Activated T-cell treated with anti-CD3 and anti-CD28 coated beads for 1 hour (primary cell): ENCODE measurements at places on chromosomes 2 and 18.
A peak's percentile ranks its signal among the peaks of the same experiment; 100 is the strongest.

DNA sequence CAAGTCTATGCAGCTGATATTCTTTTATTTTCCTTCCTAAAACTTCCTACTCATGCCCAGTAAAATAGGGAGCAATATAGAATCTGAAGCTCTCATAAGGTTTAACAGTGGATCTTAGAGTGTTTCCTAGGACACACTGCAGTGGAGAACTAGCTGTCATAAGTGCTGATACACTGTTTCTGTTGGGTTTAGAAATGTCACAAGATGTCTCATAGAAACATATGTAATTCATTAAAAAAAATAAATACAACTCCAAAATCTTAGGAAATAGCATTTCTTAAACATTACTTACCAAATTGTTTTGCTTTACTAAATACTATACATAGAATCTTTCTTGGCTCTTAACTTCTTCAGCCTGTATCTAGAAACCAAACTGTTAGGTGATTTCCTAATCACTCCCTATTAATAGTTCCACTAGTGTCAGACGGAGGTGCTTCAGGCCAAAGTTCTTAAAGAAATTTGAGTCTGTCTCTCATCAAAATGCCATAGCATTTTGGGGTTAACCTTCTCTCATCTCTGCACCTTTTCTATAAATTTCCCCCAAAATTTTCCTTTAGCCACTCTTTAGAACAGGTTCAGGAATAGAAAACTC is 93.7 kb downstream of the CERKL start:
- DNase-seq: no peak

DNA sequence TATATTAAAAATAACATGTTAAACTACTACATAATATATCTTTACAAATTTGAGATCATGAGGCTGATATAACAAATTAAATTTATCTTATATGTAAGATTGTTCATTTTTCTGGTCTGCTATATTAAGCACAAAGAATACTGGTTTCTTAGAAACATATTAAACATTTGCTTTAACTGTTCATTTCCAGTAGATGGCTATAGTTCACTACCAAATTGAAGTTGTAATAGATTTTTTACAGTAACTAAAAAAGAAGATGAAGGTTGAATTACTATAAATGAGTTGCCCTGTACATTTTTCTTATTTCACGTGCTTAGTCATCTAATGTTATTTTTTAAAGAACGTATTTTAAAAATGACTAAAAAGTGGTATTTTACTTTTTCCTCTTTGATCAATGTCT is 57.0 kb downstream of the ZNF407 start:
- no peak for DNase-seq

DNA sequence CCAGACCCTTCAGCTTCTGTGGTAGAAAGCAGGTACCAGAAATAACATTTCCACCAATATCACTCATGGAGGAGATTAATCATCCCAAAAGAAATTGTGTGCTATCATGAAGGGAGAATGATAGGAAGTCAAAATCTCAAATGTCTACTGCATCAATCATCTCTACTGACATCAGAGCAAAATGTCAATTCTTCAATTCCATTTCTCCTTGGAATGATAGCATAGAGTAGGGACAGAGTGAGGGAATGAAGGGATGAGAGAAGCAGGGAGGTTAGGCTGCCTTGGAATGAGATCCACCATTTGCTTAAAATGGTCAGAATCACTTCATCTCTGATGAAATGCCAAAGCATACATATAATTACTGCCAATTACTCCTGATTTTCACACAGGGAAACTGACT is 371.8 kb upstream of the ACVR2A start:
- DNase-seq: no peak

DNA sequence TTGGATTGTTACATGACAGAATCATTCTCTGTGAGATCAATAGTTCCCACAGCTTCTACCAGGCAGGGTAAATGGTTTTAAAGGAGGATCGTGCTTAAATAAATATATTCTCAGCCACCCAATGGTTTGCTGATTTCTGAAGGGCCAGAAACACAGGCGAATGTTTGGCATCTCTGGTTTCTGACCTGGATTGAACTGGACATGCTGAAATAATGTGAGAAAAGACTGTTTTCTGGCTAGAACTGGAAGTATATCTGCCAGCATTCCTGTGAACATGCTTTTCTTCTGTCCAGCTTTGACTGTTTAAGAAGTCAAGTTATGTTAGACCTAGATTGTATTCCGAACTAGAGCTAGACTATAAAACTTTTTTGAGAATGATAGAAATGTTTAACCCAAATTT is 77.1 kb upstream of the COL3A1 start:
- DNase-seq: no peak

DNA sequence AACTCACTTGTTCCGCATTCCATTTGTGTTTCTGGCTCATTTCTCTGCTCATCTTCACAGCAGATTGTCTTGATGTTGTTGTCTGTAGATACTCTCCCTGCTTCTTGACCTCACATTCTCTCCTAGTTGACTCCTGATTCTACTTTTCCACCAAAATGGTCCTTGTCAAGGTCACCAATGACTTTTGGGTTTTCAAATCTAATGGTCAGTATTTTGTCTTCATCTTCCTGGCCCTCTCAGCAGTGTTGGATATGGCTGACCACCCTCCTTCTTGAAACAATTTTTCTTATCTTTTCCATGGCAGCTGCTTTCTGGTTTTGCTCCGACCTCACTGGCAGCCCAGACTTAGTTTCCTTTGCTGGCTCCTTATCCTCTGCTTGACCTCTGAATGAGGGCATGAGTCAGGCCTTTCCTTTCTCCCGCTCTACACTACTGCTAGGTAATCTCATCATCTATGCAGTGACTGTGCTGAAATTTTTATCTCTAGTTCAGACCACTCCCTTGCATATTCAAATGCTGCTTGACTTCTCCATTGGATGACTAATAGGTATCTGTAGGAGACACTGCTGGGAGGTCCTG is 386.6 kb upstream of the SPRED2 start:
- DNase-seq: no peak

GRCh38 chr2:66675591-66675990 is 240.7 kb downstream of the MEIS1 start:
- DNase-seq: no peak

GRCh38 chr2:68387408-68388350 is 22.6 kb downstream of the PLEK start:
- no peak for DNase-seq

DNA sequence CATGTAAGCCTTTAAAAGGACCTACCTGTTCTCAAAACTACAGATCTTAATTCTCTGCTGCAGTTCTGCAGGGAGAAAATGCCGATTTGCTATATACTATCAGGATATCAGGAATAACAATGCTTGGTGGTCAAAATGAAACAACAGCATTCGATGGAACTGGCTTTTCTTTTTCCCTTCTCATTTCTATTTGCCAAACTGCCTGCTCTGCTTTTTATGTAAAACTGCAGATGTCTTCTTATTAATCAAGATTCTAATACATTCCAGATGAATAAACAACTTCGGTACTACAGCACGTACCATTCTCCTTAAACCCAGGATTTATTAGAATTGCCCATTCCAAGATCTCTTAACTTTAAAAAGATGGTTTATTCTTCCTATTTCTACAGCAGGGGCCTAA is 100.9 kb downstream of the ZNF521 start:
- DNase-seq: no peak

GRCh38 chr2:198127627-198128026 is 323.2 kb downstream of the PLCL1 start:
- DNase-seq: peak; percentile 26

DNA sequence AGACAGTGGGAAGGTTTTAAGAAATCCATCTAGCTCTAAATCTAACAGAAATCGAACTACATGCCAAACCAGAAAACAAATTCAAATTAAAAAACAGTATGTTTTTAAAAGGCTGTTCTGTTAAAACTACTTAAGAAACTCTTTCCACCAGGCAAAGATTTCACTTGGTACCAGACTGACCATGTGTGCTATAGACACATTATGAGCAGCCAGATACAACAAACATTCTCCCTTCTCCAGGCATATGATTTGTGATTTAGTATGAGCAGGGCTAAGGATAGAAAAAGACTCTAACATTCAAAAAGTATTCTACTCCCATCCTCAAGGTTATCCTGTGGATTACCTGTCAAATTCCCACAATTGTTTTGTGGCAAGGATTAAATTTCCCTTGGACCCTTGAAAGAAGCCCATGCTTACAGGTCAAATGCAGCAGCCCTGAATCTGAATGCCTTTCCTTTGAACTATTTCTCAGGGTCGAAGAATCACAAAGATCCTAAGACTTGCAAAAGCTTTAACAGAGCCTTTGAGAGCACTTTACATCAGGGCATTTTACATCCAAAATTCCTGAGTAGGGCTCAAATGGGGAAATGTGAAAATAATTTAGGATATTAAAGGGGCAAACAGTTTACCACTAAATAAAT is 42.5 kb upstream of the TTC32 start:
- DNase-seq: no peak

- DNase-seq: no peak
These were observed 17.1 kb upstream of the SP3 start for GRCh38 chr2:173982182-173982714.

DNA sequence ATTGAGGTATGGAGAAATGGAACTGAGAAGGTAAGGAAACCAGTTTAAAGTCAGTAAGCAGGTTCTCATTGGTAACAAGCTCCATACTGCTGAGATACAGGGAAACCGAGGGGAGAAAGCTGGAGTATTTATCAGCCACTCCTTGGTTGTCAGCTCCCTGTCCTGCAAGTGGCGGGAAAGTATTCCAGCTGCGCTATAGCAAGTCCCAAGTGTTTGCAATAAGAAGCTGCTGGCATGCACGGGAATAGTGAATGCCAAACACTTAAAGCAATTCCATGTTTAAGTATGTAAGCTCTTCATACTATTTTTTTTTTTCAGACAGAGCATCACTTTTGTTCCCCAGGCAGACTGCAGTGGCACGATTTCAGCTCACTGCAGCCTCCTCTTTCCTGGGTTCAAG is 1601.1 kb downstream of the SUCLG1 start:
- no peak for DNase-seq

GRCh38 chr2:156147594-156148330 is 184.8 kb downstream of the NR4A2 start:
- no peak for DNase-seq

DNA sequence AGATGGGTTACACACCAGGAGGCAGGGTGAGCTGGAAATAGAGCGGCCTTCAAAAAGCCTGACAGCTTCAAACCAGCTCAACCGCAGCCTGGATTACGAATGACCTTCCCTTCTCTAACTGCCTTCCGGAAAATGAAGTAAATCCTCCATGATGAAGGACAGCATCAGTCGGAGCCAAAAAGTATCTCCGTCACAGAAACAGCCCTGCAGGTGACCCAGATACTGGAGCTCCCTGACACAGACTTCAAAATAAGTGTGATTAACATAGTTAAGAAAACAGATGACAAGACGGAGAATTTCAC is 10.3 kb upstream of the CIB4 start:
- DNase-seq: no peak

- DNase-seq: no peak
These were observed 113.2 kb upstream of the CHST9 start for GRCh38 chr18:27298214-27298804.

DNA sequence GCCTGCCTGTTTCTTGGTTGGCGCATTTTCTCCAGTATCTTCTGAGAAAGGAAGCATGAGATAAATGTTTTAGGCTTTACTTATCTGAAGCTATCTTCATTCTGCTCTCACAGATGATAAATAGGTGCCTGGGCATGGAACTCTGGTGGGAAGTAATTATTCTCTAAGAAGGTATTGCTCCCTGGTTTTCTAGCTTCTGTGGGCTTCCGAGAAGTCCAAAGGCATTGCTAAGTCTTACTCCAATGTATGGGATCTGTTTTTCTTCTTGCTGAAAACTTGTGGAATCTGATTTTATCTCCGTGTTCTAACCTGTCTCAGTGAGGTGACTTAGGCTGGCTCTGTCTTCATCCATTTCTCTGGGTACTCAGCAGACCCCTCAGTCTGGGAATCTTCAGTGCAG is 224.4 kb upstream of the HS6ST1 start:
- DNase-seq: no peak

GRCh38 chr2:54904836-54905235 is 145.4 kb downstream of the RTN4 start:
- DNase-seq: no peak

DNA sequence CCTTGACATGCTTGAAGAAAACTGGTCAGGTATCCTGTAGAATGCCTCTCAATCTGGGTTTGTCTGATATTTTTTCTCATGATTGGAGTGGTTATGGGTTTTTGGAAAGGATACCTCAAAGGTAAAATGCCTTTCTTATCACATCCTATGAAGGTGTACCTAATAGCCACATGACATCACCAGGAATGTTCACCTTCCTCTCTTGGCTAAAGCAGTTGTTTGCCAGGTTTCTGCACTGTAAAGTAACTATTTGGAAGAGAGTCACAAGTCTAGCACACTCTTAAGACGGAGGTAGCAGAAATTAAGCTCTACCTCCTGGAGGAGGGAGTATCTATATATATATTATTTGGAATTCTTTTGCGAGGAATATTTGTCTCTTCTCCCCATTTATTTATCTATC is 17.9 kb upstream of the MIB1 start:
- DNase-seq: no peak

- no peak for DNase-seq
These were observed 4.5 kb downstream of the ITM2C start for GRCh38 chr2:230868947-230869913.

DNA sequence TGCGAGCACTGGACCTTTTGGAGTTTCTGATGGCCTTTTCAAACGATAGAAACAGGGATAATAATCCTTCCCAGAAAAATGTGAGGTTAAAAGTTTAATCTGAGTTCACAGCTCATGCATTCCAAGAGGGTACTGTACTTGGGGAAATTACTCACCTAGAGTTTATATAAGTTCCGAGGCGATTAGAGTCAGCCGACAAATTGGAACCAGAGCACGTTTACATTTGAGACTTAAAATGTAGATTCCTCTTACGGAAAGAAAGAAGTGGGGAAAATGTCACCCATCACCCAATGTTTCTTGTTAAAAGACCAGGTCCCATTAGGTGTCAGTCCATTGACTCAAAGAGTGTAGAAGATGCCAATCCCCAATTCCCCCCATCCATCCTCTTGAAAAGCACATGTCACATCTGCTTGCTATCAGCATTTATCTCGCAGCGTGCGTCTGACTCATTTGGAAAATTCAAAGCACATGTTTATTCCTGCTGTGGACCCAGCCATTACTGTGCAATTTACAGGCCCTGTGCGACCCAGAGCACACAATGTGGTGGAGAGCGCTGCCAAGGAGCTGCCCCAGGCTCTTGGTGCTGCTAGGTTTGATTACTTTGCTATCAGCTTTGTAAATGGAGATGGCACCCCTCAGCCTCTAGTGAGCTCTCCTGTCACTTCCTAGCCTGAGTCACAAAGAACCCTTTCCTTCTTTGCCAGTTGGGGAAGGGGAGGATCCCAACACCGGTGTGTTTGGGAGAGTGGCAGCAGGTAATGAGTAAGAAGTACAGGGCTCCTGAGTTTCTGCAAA is 104.8 kb downstream of the COLEC12 start:
- DNase-seq: no peak

GRCh38 chr2:206031162-206031784 is 54.7 kb downstream of the INO80D start:
- DNase-seq: no peak

GRCh38 chr2:119947535-119947934 is 65.3 kb upstream of the EPB41L5 start:
- DNase-seq: no peak
